ENCODE measurements at places on chromosomes 4 and X.

DNA sequence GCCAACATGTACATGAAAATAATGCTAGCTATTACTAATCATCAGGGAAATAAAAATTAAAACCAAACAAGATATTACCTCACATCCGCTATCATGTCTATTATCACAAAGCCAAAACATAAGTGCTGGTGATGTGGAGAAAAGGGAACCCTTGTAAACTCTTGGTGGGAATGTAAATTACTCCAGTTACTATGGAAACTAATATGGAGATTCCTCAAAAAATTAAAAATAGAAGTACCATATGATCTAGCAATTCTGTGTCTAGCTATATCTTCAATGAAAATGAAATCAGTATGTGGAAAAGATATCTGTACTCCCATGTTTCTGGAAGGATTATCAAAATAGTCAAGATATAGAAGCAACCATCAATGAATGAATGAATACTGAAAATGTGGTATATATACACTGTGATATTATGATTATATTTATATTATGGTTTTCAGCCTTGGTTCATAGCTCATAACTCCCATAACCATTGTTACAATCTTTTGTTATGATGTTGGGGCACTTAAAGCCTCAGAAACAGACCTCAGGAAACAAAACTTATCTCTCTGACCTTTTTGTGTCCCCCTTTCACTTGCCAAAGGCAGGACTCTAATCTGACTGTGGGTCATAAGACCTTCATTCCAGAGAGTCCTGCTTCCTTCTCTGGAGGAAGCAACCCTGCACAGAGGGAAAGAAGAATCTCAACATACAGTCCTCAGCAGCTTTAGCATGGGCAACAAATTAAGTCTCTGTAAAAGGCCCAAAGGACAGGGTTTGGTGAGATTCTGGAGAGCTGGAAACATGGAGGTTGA, 933.2 kb downstream of the ADGRL3 start:
- H3K4me3 ChIP-seq: no peak overlapping the region
- DNase-seq: no peak
- no peak overlapping the region for H3K27ac ChIP-seq

DNA sequence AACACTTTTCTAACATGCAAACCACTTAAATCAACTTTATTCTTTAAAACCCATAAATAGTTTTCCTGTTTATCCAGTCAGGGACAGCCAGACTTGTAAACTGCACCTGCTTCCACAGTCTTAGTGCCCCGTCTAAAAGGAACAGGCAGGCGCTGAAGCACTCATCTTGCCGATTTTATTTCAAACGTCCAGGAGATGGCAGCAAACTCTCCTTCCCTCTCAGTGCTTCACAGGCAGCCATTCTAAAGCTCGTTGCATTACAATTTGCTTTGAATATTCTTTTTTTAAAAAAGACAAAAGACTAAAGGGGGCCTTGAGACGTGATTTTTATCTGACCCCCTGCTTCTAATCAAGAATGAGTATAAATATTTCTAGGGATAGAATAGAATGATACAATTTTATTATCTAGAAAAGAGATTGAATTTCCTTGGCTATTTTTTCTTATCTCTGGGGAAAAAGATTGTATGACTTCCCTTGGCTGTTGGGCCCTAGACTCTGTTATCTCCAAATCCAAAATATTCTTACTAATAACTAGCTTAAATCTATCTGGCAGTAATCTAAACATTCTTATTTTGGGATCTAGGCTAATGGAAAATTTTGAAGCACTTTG, 93.6 kb upstream of the MYOZ2 start:
- H3K4me1 ChIP-seq: peaks cover 29% of the 10 kb centered on the region
- no peaks in the 10 kb centered on the region for H3K27me3 ChIP-seq
- peak; percentile 63 for DNase-seq

GRCh38 chrX:39459952-39460351, 637.8 kb downstream of the BCOR start:
- H3K36me3 ChIP-seq: no peaks in the 10 kb centered on the region
- DNase-seq: no peak
- no peaks in the 10 kb centered on the region for H3K27me3 ChIP-seq
- H3K4me3 ChIP-seq: no peak overlapping the region
- H3K4me1 ChIP-seq: no peaks in the 10 kb centered on the region

DNA sequence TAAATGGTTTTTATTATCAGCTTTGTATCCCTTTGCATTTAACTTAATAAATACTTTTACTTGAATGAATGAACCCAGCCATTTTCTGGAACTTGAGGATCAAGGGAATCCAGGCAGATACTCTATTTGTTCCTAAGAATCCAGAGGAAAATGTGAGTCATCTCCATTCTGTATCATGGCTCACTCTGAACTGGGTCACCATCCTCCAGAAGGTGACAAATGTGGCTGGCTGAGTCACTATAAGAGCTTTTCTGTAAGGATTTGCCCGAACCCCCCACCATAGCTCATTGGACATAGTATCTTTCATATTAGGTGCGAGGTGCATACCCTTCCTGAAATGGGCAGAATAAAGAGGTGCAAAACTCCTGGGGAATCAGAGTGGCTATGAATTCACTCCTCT, 25.8 kb downstream of the RTL9 start:
- no peak overlapping the region for H3K27ac ChIP-seq
- H3K4me1 ChIP-seq: no peaks in the 10 kb centered on the region
- DNase-seq: no peak
- no peaks in the 10 kb centered on the region for H3K36me3 ChIP-seq
- no peak overlapping the region for H3K4me3 ChIP-seq
- H3K27me3 ChIP-seq: no peaks in the 10 kb centered on the region

DNA sequence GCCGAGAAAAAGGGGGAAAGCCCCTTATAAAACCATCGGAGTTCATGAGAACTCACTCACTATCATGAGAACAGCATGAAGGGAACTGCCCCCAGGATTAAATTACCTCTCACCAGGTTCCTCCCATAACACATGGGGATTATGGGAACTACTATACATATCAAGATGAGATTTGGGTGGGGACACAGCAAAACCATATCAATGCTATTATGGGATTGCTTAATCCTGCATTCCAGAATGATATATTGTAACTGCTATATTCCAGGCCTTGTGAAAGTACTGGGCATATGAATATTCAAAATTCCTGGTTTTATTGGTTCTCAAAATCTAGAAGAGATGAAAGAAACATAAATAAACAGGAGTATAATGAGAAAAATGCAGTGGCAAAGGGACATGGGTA, 29.3 kb downstream of the NPY1R start:
- H3K27me3 ChIP-seq: no peaks in the 10 kb centered on the region
- DNase-seq: no peak
- no peak overlapping the region for H3K4me3 ChIP-seq
- H3K27ac ChIP-seq: no peak overlapping the region

DNA sequence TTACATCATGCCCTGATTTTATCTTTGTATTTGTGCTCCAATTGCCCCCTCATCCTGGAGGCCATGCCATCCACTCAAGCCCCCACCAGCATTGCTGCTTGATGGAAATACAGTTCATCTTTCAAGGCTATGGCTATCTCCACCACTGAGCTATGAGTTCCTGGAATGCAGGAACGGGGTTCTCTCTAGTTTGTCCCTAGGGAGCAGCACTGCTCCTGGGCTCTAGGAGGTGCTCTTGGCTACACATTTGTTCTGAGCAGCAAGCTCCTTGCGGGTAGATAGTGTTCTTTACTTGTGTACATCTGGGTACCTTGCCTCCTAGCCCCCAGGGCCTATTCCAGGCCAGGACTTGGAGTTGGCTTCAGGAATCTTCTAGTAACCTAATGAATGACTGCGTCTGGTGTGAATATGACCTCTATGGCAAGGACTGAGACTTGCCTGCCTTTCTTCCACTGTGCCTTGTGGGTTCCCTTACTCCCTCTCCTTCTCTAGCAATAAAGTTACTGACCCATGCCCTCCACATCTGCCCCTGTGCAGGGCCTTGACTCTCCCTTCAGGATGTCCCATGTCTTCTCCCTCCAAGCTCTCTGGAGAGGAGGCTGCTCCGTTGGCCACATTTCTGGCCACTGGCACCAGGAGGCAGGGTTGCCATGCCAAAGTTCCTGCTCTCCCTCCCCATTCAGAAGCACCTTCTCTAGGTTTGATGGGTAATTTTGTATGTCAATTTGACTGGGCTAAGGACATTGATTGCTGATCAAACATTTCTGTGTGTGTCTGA, 7.6 kb downstream of the CITED1 start:
- no peak overlapping the region for H3K27ac ChIP-seq
- H3K27me3 ChIP-seq: peaks cover 34% of the 10 kb centered on the region
- DNase-seq: peak; percentile 40
- H3K36me3 ChIP-seq: no peaks in the 10 kb centered on the region
- H3K4me3 ChIP-seq: no peak overlapping the region

DNA sequence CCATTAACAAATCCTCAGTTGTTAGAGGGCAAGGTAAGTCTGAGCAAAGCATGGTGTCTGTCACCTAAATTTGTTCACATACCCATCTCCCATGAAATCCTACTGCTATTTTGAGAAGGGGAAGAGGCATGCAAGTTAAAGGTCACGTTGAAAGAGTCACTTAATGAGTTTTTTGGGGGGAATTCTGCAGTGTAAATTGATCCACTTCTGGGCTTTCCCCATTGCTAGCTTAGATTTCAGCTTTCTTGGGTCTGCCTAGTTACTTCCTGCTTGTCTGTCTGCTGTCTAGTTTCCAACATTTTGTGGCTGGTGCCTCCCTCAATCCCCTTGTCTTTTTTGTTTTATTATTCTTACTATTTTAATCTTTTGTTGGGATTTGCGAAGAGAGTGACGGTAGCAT, 32.0 kb downstream of the CEP135 start:
- no peak overlapping the region for H3K4me3 ChIP-seq
- H3K27me3 ChIP-seq: no peaks in the 10 kb centered on the region
- peaks cover 48% of the 10 kb centered on the region for H3K36me3 ChIP-seq

DNA sequence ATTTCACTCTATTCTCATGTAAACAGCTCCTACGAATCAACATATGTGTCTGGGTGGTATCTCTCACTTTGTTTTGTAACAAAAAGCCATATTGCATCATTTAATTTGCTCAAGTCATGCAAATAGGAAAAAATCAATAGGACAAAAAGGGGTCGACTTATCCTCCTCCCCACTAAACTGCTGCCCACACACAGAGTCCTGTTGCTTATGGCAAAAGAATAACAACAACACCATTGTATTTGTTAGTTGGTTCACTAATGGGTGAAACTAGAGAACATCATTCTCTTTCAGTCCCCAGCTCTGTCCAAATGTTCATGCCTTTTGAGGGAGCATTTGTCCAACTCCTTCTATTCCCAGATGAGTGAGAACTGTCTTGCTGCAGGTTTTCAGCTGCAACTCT, 2.1 kb downstream of the HHIP start:
- no peaks in the 10 kb centered on the region for H3K4me1 ChIP-seq
- no peak for DNase-seq
- H3K36me3 ChIP-seq: no peaks in the 10 kb centered on the region
- H3K27me3 ChIP-seq: peaks cover 9% of the 10 kb centered on the region
- peak overlapping the region; percentile 72 for H3K4me3 ChIP-seq

GRCh38 chr4:477686-478085, 21.3 kb downstream of the ZNF721 start:
- no peaks in the 10 kb centered on the region for H3K27me3 ChIP-seq
- no peak overlapping the region for H3K27ac ChIP-seq
- H3K36me3 ChIP-seq: peaks cover 21% of the 10 kb centered on the region
- no peaks in the 10 kb centered on the region for H3K4me1 ChIP-seq

DNA sequence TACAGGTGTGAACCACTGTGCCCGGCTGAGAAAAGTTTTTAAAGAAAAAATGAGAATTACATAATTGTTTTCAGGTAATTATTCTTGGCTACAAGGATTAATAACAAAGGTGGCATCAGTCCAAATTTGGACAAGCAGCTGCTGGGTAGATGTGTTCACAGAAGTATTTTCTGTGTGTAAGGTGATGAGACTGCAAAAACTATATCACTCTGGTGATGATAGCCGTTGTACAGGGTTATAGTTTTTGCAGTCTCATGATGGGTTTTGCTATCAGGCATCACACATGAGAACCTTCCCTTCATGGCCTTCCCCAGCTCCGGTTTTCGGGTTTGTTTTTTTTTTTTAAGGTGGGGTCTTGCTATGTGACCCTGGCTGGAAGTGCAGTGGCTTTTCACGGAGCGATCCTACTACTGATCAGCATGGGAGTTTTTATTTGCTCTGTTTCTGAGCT, 5.1 kb upstream of the SLC10A3 start:
- no peak overlapping the region for H3K27ac ChIP-seq
- H3K4me1 ChIP-seq: no peaks in the 10 kb centered on the region
- DNase-seq: no peak
- H3K36me3 ChIP-seq: no peaks in the 10 kb centered on the region
- peaks cover 4% of the 10 kb centered on the region for H3K27me3 ChIP-seq

DNA sequence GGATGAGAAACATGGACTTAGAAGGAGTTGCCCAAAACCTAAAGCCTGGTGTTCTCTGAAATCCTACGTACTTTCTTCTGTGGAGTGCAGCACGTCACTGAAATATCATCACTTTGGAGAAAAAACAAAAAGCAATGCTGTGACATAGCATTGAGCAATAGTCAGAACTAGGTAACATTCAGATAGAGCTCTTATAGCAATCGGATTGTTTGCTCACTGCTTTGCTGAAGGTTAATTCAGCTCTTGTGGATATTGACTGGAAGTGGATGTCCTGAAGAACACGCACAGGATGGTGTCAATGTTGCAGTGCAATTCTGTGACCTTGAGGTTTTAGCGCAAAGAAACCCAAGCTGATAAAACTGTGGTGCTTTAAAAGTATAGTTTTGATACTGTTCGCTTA, 114.2 kb upstream of the GRXCR1 start:
- no peak for DNase-seq
- no peaks in the 10 kb centered on the region for H3K36me3 ChIP-seq
- no peak overlapping the region for H3K4me3 ChIP-seq

- no peak for DNase-seq
- no peak overlapping the region for H3K4me3 ChIP-seq
- H3K36me3 ChIP-seq: peaks cover 3% of the 10 kb centered on the region
- H3K4me1 ChIP-seq: peaks cover 5% of the 10 kb centered on the region
- H3K27me3 ChIP-seq: no peaks in the 10 kb centered on the region
- no peak overlapping the region for H3K27ac ChIP-seq
Observed at GRCh38 chr4:6795821-6796220, 13.3 kb downstream of the KIAA0232 start.

- no peaks in the 10 kb centered on the region for H3K27me3 ChIP-seq
- no peak overlapping the region for H3K27ac ChIP-seq
- no peak overlapping the region for H3K4me3 ChIP-seq
- no peaks in the 10 kb centered on the region for H3K36me3 ChIP-seq
- no peaks in the 10 kb centered on the region for H3K4me1 ChIP-seq
Observed at GRCh38 chr4:189083769-189084168, 856.9 kb upstream of the FRG1 start.

DNA sequence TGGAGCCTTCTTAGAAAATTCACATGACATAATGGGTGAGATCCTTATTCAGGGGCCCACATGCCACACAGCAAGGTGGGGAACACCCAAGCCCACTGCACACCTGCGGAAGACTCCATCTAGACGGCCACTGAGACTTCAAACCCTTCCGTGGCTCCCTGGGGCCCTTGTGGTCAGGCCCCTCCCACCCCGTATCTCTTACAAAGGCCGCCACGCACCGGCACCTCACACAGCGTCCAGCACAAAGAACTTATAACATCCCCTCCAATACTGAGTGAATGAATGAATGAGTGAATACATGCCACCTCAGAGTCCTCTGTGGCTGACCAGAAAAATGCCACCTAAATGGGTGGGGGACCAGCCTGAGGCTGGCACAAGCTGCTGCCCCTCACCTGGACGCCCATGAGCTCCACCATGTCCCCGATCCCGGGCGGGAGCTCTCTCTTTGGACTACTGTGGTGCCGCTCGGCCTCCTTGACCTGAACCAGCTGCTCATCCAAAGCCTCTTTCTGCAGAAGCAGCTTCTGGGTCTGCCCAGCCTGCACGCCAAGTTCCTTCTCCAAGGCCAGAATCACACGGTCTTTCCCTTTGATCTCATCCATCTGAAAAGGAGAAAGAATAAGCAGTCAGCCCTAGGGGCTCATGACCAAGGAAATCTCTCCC, 66.9 kb upstream of the C4orf50 start:
- no peaks in the 10 kb centered on the region for H3K36me3 ChIP-seq
- H3K4me3 ChIP-seq: no peak overlapping the region
- no peaks in the 10 kb centered on the region for H3K4me1 ChIP-seq
- H3K27me3 ChIP-seq: no peaks in the 10 kb centered on the region
- no peak for DNase-seq

Data from SK-N-SH (cell line).